ENCODE measurements at places on chromosomes 4 and X.

DNA sequence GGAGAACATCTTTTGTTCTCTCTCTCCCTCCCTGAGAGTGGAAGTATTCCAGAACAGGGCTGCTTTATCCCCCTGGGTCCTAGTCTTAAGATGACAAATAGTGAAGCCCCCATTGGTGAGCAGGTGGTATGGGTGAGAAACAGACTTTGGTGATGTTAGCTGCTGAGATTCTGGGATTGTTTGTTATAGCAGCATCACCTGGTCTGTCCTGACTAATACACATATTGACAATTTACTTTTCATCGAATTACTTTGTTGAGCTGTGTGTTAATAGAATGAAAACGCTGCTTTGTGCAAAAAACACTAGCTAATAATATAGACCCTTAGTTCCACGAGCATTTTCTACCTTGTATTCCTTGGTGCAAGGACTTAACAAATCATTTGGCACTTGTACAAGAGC is 133.5 kb downstream of the ASMT start:
- no peak for DNase-seq

GRCh38 chr4:116811730-116812129 is 273.6 kb downstream of the TRAM1L1 start:
- DNase-seq = no peak

DNA sequence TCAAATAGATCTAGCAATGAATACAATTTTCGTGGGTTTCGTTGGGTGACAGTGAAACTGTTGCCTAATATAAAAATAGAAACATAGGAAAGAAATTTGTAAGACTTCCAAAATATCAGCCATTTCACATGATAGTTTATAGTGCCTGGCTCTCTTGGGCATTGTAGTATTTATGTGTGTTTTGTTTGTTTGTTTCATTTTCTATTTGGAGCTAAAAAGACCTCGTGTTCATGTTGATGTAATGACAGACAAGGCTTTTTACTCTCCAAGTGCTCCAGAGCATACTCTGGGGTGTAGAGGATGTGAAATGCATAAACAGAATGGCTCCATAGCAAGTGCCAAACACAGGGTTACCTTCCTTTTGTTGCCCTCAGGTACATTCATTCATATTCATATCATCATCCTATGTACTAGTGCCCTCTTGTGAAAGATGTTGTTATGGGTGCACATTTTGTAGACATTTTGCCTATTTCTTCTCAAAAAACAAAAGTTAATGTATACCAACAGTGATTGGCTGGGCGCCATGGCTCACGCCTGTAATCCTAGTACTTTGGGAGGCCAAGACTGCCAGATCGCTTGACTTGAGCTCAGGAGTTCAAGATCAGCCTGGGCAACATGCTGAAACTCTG is 100.7 kb upstream of the AMOT start:
- DNase-seq = no peak

DNA sequence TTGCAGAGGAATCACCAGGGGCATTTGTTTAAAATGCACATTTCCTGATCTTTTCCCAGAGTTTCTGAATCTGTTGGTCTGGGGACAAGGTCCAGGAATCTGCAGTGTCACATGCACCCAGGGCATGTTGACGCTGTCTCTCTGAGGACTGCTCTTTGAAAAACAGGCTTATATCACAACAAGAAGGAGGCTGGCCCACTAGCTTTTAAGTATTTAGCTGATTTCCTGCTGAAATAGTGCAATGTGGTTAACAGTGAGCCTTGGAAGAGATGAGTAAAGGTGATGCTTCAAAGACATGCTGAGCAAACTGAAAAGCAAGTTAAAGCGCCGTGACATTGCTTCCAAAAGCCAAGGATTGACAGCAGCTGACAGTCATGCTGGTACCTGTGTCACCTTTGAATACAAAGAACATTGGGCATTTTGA is 18.6 kb upstream of the SEPSECS start:
- no peak for DNase-seq

- peak; percentile 59 for DNase-seq
These were observed 702 bp downstream of the TSPAN5 start for GRCh38 chr4:98657531-98658286.

- DNase-seq = no peak
These were observed 88.5 kb downstream of the PDS5A start for GRCh38 chr4:39889226-39889625.

DNA sequence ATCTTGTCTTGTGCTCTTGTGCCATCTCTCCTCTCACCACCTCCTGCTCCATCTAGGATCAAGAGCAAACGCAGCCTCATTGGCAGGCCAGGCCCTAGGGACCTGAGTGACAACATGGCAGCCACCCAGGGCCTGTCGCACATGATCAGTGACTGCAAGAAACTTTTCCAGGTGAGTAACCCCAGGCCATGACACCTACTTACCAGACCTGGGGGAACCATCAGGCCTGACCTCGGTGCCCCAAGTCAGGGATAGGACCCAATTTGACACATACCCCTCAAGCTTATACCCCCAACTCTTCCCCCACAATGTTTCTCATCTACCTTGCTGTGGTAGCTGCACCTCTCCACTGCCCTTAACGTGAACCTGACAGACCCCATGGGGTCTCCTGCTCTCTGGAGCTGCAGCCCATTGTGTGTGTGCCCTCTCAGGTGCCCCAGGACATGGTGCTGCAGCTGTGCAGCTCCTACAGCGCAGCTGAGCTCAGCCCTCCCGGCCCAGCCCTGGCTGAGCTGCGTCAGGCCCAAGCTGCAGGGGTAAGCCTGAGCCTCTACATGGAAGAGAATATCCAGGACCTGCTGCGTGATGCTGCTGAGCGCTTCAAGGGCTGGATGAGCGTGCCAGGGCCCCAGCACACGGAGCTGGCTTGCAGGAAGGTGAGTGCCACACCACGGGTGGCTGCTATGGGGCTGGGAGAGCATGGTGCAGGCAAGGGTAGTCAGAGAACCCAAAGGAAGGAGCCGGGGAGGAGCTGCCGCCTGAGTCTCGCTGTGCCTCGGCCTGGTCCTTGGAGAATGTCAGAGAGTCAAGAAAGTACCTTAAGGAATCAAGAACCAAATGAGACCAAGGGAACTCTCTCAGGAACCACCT is 74.8 kb downstream of the STARD8 start:
- no peak for DNase-seq

DNA sequence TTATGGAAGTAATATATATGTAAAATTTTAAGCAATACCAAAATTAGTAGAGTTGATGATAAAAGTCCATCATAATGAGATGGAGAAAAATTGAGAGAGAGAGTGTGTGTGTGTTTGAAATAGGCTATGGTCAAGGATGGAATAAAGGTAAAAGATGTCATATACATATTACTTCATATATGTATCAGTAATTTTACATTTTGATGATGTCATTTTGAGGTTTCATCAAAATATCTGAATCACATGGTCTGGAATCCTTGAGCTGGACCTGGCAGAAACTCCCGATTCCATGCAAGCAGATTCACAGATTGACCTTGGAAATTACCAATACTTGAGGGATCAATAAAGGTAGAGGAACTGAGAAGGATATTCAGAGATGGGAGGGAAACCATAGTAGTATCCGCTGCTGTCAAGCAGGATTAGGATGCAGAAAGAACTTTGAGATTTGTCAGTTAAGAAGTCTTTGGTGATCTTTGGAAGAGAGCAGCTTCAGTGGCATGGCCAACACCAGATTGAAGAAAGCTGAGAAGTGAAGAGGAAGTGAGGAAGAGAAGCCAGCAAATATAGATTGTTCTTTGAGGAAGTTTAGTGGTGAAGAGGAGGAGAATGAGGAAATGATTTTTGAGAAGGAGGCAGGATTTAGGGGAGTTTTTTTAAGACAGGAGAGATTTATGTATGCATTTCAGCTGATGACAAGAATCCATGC is 21.5 kb downstream of the DNAAF6 start:
- no peak for DNase-seq

DNA sequence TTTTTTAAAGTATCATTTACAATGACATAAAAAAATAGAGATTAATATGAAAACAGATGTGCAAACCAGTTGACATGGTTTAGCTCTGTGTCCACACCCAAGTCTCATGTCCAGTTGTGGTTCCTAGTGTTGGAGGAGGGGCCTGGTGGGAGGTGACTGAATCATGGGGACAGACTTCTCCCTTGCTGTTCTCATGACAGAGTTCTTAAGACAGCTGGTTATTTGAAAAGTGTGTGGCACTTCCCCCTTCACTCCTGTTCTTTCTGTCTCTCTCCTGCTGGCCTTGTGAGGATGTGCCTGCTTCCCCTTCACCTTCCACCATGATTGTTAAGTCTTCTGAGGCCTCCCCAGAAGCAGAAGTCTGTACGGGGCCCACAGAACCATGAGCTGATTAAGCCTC is 23.8 kb downstream of the CNOT6L start:
- DNase-seq = no peak

DNA sequence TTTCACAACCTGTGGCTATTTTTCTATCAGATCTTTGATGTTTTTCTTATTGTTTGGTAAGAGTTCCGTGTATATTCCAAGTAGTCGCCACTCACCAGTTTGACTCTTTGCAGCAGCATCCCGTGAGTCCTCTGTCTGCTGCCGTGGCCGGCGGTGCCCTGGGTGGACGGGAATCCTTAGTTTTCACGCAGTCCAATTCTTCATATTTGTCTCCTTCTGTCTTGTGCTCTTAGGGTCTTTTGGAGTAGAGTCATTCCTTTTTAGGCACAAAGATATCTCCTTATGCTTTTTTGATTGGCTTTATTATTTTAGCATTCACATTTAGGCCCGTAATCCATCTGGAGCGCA is 94.9 kb upstream of the MSX1 start:
- no peak for DNase-seq

DNA sequence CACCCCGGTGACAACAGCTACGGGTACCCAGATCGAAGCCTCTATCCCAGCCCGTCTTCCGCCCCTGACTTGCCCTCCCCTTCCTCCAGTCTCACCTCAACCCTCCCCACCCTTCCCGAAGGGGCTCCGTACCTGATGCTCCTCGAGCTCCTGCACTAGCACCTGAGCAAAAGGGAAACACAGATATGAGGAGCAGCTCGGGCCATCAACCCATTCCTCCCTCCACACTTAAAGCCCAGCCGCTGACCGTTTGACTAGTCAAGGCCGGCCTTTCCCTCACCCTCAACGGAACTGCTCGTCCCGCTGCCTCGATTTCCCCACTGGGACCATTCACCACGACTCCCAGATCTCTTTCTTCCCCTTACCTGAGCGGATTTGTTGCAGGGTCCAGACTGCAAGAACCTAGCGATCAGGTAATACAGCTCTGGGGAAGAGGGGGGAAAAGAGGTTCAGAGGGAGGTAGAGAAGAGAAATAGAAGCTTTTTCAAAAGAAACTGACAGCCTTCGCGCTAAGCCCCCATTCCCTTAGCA is 731 bp downstream of the BRWD3 start:
- peak; percentile 28 for DNase-seq

DNA sequence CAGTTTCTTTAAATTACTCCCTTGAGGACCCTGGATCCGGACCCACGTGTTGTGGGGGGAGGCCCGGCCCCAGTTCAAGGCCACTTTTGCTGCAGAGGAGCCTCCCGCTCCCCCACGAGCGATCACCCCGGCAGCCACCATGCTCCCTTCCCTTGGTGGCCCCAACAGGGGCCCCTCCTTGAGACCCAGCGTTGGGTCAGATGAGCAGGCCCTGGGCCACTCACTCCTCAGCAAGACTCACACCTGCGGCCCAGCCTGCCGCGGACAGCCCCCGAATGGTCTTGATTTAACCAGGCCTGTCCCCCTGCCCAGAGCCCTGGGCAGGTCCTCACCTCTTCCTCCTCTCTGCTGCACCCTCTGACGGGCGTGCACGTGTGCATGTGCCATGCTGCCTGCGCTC is 4.3 kb downstream of the CPLX1 start:
- DNase-seq = no peak

GRCh38 chr4:68368691-68369131 is 18.8 kb upstream of the YTHDC1 start:
- DNase-seq = no peak

GRCh38 chrX:106997611-106998010 is 2.4 kb downstream of the MORC4 start:
- DNase-seq = no peak

- DNase-seq = no peak
These were observed 3.6 kb downstream of the LRP2BP start for GRCh38 chr4:185392156-185392555.

DNA sequence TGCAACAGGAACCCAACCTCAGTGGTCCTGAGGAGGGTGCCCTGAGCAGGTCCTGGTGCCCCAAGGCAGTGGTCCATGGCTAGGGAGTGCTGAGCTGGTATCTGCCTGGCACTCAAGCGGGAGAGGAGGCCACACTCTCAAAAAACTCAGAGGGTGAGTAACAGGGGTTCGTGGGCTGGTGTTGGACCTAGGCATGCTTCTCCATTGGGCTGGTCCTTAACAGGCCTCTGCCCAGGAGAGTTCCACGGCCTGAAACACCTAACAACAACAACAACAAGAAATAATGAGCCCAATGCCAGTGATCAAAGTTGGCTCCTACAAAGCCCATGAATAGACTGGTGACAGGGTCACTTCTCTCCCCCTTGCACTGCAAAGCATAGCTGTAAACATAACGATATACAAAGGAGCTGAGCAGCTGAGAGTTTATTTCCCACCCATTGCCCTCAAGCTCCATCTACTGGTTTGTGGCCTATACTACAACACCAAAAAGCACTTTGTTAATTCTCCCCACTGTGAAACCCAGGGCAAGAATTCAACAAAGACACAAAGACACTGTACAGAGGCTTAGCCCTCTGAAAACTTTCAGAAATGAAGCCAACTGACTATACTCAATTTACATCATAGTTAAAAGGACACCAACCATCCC is 736.1 kb upstream of the ADGRL3 start:
- no peak for DNase-seq

All from NCI-H2227 treated with DMSO at 0.1 percent for 48 hours (cell line).